ENCODE measurements at places on chromosomes 5 and 9.

- DNase-seq = no peak
Observed at GRCh38 chr9:126684345-126684744, 70.6 kb downstream of the LMX1B start.

DNA sequence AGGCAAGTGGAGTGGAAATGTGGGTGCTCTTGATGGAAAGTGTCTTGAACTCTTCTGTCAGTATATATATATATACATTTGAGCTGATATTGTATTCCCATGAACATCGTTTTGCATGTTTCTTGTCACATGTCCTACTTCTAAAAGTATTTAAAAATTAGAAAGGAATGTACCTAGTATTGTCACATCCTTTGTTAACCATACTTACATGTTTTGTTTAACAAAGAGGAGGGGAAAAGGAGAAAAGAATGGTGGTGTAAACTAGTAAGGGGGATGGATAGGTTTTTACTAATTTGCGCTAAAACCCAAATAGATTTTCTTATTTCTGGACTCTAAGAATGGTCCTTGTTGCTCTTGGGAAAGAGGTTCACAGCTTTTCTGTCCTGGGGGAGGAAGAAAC, 181.7 kb downstream of the GOLPH3 start:
- DNase-seq = no peak

DNA sequence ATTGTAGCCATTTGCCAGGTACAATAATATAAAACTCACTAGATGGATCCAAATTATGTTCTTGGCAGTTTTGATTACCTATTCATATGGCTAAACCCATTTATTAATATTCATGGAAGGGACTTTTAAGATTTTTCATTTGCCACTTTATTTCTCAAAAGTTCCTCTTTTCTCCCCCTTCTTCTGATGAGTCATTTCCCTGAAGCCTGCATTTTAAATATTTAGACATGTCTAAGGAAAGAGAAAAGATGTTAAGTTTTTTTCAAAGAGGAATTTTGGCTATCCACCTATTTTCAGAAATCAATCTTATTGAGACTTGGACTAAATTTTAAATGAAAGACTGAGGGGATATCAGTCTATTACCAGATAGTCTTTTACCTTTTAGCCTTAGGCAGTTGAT, 1189.4 kb downstream of the EFNA5 start:
- DNase-seq = no peak

DNA sequence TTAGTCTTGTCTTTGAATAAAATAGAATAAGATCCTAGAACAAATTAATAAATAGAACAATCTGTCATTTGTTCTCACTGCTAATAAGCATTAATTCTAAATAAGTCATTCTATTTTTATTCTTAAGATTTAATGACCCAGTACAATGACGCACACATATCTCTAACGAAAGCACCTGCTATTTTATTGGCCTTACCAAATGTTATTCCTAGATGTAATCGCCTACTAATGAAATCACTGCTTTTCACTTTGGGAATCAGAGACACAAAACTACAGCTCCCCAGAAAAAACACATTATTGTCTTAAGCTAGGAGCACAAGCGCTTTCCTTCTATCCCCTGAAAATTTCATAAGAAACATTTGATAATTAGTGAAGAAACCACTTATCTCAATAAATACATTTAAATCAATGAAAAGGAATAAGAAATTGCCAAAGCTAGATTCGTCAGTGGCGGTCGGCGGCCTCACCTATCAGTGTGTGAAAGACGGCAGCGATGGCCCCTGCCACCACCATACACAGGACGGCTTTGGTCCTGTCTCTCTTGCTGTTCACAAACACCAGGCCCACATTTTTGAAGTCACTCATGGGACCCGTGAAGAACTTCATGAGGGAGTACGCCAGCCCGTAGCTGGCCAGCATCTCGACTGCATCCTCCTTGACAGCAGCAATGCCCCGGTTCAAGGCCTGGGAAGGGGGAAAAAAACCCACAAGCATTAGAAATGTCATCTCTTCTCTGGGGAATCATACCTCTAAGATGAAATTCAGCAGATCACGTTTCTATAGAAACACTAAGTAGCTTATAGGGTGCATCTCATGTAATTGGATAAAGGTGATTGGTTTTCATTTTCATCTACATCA, 102.8 kb downstream of the ANKH start:
- no peak for DNase-seq

GRCh38 chr5:75681125-75681830, 36.0 kb downstream of the POC5 start:
- DNase-seq = no peak

GRCh38 chr5:14942212-14942611, 70.6 kb upstream of the ANKH start:
- no peak for DNase-seq
